AG20443 (cell line): ENCODE measurements at places on chromosomes 7 and 10.

DNA sequence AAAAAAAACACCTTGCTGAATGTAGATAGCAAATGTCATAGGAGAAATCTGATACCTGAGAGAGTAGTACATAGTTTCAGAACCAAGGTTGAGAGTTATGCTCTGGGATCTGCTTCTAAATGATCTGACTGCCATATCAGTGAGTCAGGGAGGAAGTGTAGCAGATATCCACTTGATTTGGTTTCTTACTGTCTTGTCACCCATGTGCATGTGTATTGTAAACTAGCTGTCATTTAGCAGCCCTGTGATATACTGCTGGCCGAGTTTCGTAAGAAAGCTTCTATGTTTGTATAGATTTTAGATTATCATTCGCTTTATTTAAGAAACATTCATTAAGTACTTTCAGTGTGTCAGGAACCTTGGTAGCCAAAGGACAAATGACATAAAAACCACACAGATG lies 42.0 kb downstream of the SP4 start:
- DNase-seq = no peak

- no peak for DNase-seq
Observed at GRCh38 chr10:113044016-113044755, 94.1 kb downstream of the TCF7L2 start.

DNA sequence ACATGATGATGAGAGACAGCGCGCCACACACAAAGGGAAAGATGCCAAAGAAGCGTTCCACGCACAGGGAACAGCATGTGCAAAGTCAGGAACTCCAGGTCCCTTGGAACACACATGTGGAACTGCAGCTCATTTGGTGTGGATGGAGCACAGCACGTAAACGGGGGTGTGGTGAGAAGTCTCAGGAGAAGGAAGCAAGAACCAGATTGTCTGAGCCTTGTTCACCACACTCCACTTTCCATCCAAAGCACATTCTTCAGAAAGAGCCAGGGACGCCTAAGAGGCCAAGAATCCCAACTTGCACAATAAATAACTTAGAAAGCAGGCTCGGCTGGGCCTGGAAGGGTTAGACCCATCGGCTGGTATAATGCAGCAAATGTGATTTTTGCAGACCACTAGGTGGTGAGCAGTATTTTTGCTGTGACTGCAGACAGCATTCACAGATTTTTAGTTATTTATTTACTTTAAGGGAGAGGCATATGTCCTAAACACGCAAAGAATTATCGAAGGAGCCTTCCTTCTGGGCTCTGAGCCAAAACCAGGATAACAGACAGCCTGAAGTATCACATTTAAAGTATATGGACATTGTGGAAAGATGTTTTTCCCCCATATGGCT lies 27.9 kb upstream of the ASCC1 start:
- peak; percentile 92 for DNase-seq

DNA sequence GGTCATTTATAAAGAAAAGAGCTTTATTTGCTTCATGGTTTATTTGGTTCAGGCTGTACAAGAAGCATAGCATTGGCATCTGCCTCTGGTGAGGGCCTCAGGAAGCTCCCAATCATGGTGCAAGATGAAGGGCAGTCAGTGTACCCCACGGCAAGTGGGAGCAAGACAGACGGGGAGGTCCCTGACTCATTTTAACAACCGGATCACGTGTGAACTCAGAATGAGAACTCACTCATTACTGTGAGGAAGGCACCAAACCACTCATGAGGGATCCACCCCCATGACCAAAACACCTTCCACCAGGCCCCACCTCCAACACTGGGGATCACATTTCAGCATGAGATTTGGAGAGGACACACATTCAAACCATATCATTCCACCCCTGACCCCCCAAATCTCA lies 15.7 kb upstream of the CRYGN start:
- DNase-seq = no peak

DNA sequence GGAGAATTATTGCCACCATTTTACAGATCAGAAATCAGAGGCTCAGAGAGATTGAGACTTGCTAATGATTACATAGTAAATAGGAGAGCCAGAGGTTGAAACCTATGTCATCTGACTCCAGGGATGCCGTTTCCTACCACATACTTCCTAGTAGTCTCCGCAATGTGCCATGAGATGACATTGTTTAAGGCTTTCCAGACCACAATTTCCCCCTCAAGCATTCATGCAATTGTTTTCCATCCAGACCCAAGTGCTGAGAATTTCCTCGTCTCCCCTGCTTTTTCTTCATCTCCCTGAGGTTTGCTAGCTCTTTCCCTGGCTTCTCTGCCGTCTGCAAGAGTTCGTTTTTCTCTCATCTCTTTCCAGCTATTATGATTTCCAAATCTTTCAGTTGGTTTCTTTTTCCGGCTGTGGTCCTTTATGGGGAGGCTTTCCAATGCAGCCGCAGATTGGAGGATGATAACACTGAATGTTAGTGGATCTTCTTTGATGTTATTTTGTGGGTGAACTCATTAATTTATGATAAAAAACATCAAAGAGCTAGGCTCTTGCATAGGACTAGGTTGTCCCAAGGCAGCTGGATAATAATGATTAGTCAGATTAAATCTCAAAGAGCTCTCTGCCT lies 6.9 kb upstream of the GOLGA7B start:
- DNase-seq = no peak

- DNase-seq = peak; percentile 32
Observed at GRCh38 chr10:3477683-3478082, 305.1 kb upstream of the PITRM1 start.

GRCh38 chr7:44325811-44326241 lies 432 bp upstream of the CAMK2B start:
- DNase-seq = no peak

- DNase-seq = peak; percentile 8
Observed at GRCh38 chr7:115356139-115356746, 434.3 kb downstream of the MDFIC start.

DNA sequence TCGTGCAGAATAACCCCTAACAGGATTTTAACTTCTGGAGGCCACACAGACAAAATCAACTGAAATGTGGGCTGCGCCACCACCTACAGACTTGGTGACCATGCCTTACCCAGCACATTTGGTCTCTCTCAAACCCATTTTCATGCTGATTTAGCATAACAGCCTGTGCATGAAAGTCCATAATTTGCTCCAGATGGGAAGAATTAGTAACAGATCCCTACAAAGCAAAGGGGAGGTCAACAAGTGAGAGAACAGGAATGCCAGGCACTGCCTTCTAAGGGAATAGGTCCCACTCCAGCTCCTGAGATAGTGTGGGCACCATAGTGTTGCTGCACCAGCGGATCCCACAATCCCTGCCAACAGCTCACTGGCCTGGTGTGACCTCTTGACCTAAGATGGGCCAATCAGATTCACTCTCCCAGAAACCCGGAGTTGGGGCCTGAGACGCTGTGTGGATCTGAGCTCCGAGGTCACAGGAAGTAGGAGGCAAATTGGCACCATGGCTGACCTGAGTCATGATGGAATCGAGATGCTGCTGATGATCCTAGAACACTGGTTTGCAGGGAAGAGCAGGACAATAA lies 32.4 kb downstream of the SLIT1 start:
- no peak for DNase-seq

DNA sequence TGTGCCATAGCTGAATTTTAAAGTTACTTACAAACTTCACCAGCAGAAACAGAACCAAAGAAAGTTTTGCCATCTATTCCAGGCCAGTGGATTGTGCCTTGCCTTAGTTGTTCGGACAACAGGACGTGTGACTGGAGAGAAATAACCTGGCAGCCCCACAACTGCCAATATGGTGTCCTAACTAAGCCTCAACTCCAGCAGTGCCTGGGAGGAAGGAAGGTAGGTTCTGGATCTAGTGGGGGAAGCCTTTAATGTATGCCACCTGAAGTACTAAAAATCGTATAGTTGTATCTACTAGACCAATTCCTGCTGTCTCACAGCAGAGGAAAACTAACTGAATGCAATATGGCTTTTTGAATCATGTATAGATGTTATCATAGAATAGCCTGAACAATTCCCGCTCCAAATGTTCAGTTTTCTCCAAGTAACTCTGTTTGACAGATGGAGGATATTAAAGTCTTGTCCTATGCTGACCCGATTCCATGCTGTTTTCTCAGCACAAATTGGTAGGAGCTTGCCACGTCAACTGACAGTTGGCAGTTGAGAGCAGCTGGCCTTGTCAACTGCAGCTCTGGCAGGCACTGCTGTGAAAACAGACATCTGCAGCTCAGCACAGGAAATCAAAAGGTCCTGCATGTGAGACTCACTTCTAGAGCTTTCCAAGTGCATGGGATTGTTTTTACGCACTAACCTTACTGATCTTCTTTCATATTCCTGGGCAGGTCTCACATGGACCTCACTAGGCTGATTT lies 84.5 kb upstream of the WNT16 start:
- DNase-seq = no peak

DNA sequence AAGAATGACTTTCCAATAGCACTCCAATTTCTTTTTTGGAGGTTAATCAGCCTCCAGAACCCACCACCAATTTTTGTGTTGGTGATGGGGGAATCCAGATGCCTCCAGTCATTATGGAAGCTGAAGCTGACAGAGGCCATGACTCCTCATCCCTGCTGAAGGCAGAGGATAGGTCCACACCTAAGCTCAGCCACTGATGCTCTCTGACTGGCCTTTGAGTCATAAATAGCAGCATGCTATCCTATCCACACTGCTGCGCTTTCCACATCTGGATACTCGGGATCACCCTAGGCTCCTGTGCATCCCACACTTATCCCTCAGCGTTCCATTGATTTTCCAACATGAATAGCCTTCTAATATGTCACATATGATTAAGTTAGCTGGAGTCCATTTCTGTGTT lies 124.2 kb downstream of the TES start:
- DNase-seq = no peak

DNA sequence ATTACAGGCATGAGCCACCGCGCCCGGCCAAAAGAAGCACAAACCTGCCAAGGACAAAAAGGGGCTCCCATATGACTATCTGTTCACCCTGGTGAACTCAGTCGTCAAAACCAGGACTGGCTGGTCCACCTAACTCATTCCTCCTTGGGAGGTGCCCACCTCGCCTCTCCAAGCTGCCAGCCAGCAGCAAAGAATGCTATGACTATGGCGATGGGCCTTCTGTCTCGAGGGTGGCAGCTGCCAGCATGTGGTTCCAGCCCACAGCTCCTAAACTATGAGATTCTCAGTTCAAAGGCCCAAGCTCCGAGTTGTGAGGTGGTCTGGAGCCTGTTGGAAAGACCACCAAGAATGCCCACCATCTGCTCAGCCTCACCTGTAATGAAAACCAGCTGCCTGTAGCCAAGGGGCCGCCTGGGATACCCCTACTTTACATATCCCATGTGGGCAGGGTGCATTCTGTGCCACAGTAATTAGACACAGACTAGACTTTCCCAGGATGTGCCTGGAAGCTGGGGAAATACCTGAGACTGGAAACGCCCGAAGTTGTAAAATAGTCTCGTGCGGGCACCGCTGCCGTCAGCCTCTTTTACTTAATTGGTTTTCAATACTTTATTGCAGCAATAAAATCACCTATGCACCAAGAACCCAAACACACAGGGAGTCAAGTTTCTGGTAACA lies 71.1 kb downstream of the ZRANB1 start:
- DNase-seq = no peak

DNA sequence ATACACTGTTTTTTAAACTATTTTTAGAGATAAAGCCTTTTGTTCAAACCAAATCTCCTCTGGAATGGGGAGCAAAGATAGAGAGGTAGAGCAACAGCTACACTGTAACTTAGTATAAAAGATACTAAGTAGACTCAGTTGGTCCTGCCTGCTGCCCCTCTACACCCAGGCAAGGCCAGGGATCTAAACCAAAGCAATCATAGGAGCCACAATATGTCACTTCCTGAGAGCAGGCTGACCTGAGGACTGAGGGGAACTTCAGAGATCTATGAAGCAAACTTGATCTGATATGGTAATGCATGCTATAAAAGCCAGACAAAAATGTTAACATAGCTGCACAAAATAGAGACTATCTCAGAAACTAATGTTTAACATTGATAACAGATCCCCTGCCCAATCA lies 7.0 kb upstream of the TRDMT1 start:
- DNase-seq = no peak

- no peak for DNase-seq
Observed at GRCh38 chr7:50801907-50802306, 19.2 kb upstream of the GRB10 start.

DNA sequence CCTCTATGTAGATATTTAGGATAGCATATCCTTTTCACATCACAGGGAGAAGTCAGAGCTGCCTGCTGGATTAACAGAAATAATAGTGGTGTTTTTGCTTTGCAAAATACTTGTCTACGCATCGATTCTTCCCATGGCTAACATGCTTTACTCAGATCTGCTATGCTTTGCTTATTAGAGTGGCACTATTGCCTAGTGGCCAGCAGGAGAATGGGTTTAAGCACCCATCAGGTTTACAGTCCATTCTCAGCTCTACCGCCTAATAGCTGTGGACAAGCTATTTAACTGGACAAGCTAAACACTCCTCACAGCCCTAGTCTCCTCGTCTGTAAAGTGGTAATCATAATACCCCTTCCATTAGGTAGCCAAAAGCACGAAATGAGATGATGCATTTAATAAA lies 218.2 kb upstream of the CCDC6 start:
- DNase-seq = no peak

GRCh38 chr10:101693651-101693977 lies 1.4 kb downstream of the FBXW4 start:
- peak; percentile 48 for DNase-seq

- DNase-seq = no peak
Observed at GRCh38 chr7:129591868-129592267, 19.7 kb upstream of the NRF1 start.

GRCh38 chr7:33816106-33816505 lies 89.2 kb upstream of the BMPER start:
- DNase-seq = no peak
